ENCODE measurements at places on chromosomes 3 and 15. TPM values are rescaled to one million over a fixed set of nuclear protein-coding genes. Genes with fewer than 3 reads are reported as not detected.

The TOP2B gene
- total RNA-seq = 209 TPM

DNA sequence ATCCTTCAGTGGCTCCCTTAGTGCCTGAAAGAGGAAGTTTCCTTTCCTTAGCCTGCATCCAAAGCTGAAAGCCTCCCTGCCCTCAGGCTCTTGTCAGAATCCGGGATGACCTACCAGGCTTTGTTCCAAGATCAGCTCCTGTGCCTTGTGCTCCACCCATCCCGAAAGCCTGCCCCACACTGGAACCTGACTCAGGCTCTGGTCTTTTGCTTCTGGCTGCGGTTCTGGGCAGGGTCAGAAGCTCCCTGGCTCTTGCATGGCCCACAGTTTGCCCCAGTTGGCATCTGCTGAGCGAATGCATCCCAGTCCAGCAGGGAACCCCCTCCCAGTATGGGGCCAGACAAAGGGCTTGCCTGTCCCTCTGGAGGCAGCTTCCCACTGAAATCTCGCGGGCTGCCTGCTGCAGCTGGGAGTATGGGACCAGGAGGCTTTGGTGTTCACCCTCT, 25.9 kb upstream of the KIF23 start:
- H3K27me3 ChIP-seq = no peaks in the 10 kb centered on the region
- no peaks in the 10 kb centered on the region for H3K4me1 ChIP-seq
- no peak overlapping the region for H3K4me3 ChIP-seq

DNA sequence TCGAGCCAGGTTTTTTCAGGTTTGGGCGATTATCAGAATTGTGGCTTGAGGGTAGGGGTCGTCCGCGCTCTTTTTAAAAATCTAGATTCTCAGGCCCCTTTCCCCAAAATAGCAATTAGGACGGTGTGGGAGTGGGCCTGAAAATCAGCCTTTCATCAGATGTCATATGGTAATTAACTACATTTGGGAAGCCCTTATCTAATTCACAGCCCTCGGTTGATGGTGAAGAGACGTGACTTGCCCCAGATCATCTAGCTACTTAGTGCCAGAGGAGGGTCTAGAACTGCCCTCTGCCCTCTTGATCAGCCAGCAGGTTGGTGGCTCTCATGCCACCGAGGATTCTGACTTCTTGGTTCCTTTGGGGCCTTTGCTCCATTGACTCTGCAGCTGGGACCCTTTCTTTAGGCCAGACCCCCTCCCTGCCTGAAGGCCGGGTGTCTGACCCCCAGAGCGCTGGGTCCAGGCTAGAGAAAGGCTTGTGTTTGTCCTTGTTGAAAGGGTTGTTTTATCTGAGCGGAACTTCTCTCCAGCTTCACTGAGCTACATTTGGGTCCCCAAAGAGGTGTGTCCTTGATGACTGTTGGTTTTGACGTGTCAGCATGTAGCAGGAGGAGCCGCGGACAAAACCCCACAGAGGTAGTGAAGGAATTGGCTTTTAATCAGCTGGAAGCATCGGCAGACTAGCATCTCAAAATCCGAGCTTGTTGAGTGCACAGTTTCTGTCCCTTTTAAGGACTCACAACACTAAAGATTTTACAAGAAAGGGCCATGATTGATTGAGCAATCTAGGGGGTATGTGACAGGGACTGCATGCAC, 857 bp downstream of the AEN start:
- H3K36me3 ChIP-seq = peaks cover 66% of the 10 kb centered on the region
- no peaks in the 10 kb centered on the region for H3K27me3 ChIP-seq
- DNase-seq = peak; percentile 47
- H3K27ac ChIP-seq = peak overlapping the region; percentile 76
- no peaks in the 10 kb centered on the region for H3K4me1 ChIP-seq

DNA sequence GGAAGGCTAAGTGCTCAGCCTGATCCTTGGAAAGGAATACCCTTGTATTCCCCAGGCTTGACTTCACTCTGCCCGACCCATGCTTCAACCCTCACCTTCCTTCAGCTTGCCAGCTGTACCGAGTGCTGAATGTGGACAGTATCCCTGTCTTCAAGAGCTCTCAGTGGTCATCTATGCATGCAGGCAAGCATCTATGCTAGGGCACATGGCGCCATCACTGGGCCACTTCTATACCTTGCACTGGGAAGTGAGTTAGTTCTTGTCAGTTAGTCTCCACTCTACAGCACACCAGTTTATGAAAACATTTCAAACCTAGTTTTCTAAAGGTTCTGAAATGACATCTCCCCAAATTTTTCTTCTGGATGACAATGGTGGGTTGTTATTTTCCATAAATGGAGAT, 82.0 kb upstream of the MYRIP start:
- peak; percentile 67 for DNase-seq
- peaks cover 22% of the 10 kb centered on the region for H3K27me3 ChIP-seq
- no peak overlapping the region for H3K27ac ChIP-seq
- no peak overlapping the region for H3K4me3 ChIP-seq

DNA sequence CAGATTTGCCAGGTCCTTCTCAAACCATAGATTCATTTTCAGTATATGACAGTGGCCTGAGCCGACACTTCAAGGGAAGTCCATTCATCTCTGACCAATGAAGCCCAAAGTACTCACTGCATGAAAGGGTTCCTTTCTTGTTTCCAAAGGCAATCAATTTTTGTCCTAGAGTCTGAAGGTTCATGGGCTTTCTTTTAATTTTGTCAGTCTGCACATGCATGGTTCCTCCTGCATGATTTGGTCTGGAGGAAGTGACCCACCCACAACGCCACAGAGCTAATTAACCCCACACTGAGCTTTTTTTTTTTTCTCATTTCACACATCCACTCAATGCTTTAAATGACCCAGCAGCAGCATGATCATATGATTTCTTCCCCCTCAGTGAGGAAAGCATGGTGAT, 216.4 kb downstream of the TIGIT start:
- H3K36me3 ChIP-seq = no peaks in the 10 kb centered on the region
- H3K4me1 ChIP-seq = peaks cover 2% of the 10 kb centered on the region
- H3K27ac ChIP-seq = no peak overlapping the region

Measured in endodermal cell (in vitro differentiated cells).